GM04504 (cell line): ENCODE measurements at places on chromosomes 1 and 21.

- DNase-seq = no peak
Measured at GRCh38 chr1:94422115-94422820, 4.1 kb downstream of the ABCD3 start.

DNA sequence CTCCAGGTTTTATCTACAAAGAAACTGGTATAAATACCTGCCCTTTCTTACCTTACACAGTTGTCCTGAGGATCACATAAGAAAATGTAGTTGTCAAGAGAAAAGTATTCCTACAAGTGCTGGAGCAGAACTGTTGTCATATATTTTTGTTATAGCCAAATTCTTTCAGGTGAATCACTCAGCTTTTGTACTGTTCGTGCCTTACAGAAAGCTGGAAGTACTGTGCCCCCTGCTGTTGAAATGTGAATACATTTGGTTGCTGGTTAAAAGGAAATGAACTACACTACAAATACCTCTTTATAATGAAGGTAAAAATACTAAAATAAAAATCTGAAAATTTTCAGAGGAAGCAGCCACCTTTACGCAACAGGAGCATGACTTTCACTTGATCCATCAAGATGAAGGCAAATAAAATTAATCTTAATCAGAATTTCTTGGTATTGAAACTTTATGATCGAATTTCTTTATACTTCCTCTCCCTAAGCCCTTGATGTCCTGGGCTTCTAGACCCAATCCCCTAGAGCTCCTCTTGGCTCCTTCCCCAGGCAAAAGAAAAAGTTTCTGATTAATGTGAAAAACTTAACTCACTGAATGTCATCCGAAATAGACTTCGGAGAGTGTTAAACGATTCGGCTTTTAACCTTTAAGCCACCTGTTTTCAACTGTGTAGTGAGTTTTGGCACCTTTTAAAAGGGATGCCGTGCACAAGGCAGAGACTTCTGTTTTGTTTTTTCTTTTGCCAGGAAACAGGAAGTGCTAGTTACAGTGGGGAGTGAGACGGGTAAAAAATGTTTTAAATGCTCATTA is 12.5 kb downstream of the CHML start:
- DNase-seq = peak; percentile 55

GRCh38 chr1:43232482-43232881 is 37.3 kb upstream of the TMEM125 start:
- no peak for DNase-seq

GRCh38 chr1:205631010-205631767 is 622 bp downstream of the ELK4 start:
- peak; percentile 33 for DNase-seq

- no peak for DNase-seq
Measured at GRCh38 chr1:26998429-26999300, 5.2 kb downstream of the TRNP1 start.
